ENCODE measurements at places on chromosomes 1 and 21.

- DNase-seq, result no peak
These were observed 574.2 kb downstream of the MATN1 start for GRCh38 chr1:30149226-30149625.

DNA sequence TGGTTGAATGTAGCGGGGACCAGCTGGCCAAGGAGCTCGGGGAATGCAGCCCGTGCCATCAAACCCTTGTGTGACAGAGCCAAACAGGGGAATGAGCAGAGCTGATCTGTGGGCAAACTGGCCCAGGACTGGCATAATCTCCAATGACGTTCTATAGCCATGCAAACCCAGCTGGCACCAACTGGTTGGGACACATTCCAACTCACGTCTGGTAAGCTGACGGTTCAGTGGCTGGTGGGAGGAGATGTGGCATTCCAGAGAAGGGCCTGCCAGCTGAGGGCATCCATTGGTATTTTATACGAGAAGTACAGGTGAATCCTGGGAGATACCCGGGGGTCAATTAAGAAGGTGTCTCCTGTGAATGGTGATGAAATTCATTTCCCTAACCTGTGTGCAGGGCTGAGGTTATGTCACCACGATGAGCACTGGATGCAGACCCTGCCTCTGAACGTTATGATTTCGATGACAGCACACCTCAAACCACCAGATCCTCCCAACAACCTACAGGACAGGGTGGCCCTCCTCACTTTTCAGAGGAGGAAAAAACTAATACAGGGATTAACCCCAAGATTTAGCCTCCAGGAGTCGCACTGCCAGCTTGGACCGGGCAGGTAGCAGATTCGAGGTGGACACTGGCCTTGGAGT lies 39.0 kb upstream of the RUNX3 start:
- no peak for DNase-seq

DNA sequence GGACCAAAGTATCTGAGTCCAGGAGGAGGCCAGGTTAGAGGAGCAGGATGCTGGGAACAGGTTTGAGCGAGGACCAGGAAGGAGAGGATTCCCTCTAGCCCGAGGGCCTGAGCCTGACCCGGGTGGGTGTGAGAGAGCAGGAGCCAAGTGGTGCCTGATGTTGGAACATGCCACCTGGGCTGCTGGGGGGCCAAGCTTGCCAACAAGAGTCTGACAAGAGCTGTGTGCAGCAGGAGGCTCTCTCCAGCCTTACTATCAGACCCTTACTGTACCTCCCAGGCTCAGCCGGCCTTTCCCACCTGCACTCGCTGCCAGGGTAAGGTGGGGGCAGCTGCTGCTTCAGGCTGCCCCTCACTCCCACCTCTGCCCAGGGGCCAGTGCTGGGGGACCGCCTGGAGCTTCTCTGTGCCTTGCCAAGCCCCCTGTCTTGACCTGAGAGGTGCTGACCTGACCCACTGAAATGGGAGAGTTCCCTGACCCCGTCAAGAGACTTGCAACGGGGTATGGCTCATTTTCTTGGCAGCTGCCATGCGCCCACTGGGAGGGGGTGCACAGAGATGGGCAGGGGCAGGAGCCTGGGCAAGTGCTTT lies 159.6 kb upstream of the VAMP3 start:
- no peak for DNase-seq

DNA sequence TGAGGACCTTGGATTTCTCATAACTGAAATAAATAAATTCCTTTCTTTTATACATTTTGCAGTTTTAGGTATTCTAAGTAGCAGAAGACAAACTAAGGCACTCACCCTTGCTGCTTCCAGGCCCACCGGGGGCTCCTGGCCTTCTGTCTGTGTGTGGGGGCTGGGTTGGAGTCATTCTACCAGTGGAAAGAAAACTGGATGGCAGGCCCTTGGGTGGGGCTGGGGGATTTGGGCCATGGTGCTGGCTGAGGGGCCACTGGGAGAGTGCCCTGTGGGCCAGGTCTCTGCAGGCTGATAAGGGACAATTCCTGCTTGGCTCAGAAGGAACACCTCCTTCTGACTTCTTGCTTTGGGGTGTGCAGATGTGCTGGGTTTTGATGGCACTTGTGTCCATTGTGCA lies 54.0 kb upstream of the CSF3R start:
- no peak for DNase-seq

DNA sequence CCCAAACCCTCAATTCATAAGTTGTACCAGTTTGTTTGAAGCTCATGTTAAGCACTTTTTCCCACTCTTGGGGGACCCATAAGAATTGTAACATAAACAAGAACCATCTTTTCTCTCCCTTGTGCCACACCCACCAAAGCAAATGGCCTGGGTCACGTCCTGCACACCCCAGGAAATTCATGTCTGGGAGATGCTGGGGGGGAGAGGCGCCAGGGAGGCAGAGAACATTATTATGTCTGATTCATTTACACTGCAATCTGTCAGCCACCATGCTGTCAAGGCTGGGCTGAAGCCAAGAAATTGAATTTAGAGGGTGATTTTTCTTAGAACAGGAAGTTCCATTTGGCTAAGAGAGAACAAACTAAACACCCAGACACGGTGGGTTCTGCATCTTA lies 37.2 kb upstream of the IPO9 start:
- DNase-seq, result peak; percentile 82

DNA sequence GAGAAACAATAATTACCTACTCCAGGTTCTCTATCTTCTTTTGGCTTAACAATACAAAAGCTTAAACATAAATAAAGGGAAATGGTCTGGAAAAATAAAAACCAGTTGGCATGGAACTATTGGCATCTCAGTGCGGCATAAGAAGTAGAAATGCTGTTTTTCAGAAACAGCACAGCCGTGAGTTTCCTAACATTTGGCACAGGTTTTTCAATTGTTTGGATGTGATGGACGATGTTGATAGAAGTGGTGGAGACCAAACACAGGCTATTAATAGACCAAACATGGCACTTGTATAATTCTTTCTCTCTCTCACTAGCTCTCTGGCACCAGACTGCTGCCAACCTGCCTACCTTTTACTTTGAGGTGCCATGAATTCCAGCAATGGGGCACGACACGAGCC lies 36.2 kb downstream of the KCNN3 start:
- DNase-seq, result no peak

GRCh38 chr1:152112885-152113432 lies 2.3 kb downstream of the TCHH start:
- DNase-seq, result no peak

DNA sequence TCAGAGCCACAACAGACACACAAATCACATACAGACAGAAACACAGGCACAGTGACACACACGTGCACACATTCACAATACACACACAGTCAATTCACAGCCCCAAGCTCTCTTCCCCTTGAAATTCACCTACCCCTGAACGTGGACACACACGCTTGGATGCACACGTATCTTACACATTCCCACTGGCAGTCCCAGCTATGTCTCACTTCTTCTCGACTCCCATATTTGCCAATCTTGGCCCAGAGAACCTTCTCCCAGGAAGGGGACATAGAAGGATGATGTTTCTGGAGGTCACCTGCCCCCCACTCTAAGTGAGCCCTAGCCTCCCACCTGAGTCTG lies 1.6 kb downstream of the CRYBG2 start:
- no peak for DNase-seq
